ENCODE measurements at places on chromosomes 13 and 19.

DNA sequence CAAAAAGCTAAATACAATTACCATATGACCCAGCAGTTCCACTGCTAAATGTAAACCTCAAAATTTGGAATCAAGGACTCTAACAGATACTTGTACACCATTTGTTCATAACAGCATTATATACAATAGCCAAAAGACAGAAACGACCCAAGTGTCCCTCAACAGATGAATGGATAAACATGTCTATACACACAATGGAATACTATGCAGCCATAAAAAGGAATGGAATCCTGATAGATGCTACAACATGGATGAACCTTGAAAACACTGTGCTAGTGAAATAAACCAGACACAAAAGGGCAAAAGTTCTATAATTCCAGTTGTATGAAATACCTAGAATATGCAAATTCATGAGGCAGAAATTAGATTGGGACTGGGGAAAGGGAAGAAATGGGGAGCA, 12.2 kb downstream of the NEK3 start:
- no peaks in the 10 kb centered on the region for H3K27me3 ChIP-seq
- H3K4me1 ChIP-seq = no peaks in the 10 kb centered on the region
- H3K4me3 ChIP-seq = no peak overlapping the region
- peaks cover 10% of the 10 kb centered on the region for H3K36me3 ChIP-seq
- no peak overlapping the region for H3K27ac ChIP-seq
- no peak for DNase-seq

DNA sequence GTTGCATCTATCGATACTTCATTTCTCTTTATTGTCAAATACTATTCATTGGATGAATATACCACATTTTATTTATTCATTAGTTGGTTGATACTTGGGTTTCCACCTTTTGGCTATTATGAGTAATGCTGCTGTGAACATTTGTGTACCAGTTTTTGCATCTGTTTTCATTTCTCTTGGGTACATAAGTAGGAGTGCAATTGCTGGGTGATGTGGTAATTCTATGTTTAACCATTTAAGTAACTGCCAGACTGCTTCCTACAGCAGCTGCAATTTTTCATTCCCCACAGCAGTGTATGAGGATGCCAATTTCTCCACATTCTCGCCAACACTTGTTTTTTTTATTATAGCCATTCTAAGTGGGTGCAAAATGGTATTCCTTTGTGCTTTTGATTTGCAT, 2.6 kb downstream of the KCNJ14 start:
- no peak for DNase-seq
- H3K4me3 ChIP-seq = no peak overlapping the region
- no peaks in the 10 kb centered on the region for H3K27me3 ChIP-seq
- no peak overlapping the region for H3K27ac ChIP-seq
- peaks cover 7% of the 10 kb centered on the region for H3K4me1 ChIP-seq

- no peaks in the 10 kb centered on the region for H3K36me3 ChIP-seq
- H3K27ac ChIP-seq = no peak within 1 kb of the TSS
- H3K27me3 ChIP-seq = peaks cover 31% of the 10 kb centered on the region
- H3K4me3 ChIP-seq = no peak within 1 kb of the TSS
These were observed at the start of gene NALCN for GRCh38 chr13:101416181-101417042. Gene NALCN (minus strand): TSS chr13:101416508. CDS start chr13:101399126, 17,382 bp downstream.

GRCh38 chr19:40555978-40556689, 20.5 kb upstream of the SHKBP1 start:
- no peaks in the 10 kb centered on the region for H3K36me3 ChIP-seq
- no peak for DNase-seq
- peaks cover 38% of the 10 kb centered on the region for H3K27me3 ChIP-seq
- H3K4me1 ChIP-seq = no peaks in the 10 kb centered on the region
- no peak overlapping the region for H3K4me3 ChIP-seq

DNA sequence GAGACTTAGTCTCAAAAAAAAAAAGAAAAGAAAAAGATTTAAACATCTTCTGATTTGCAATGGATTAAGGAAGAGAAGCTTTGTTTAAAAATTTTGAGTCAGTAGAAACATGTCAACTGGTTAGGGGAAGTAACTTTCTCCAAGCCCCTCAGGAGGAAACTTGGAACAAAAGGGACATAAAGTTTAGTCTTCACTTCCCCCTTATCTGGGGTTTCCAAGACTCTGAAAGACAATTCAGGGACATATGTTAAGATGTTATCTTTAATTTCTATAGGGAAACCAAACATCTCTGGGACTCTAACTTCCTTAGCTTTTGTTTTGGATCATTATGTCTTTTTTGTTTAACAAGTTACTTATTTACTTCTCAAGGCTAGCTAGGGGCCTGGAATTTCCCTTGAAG, 20.1 kb upstream of the MRI1 start:
- no peaks in the 10 kb centered on the region for H3K27me3 ChIP-seq
- H3K4me1 ChIP-seq = peaks cover 18% of the 10 kb centered on the region
- H3K27ac ChIP-seq = no peak overlapping the region
- no peak overlapping the region for H3K4me3 ChIP-seq

- no peak overlapping the region for H3K27ac ChIP-seq
- H3K36me3 ChIP-seq = peaks cover 22% of the 10 kb centered on the region
- no peaks in the 10 kb centered on the region for H3K27me3 ChIP-seq
- no peak overlapping the region for H3K4me3 ChIP-seq
- DNase-seq = no peak
These were observed 86.7 kb downstream of the DNAJC3 start for GRCh38 chr13:95763601-95764000.

DNA sequence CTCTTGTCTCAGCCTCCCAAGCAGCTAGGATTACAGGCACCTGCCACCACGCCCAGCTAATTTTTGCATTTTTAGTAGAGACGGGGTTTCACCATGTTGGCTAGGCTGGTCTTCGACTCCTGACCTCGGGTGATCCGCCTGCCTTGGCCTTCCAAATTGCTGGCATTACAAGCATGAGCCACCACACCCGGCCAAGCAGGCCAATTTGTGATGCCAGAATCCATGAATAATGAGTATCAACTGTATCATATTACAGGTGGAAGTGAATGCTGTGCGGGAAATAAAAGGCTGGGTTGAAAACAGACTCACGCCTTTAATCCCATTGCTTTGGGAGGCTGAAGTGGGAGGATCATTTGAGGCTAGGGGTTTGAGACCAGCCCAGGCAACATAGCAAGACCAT, 3.6 kb upstream of the NFILZ start:
- no peak for DNase-seq
- no peak overlapping the region for H3K27ac ChIP-seq
- no peaks in the 10 kb centered on the region for H3K4me1 ChIP-seq
- no peaks in the 10 kb centered on the region for H3K36me3 ChIP-seq
- no peaks in the 10 kb centered on the region for H3K27me3 ChIP-seq

DNA sequence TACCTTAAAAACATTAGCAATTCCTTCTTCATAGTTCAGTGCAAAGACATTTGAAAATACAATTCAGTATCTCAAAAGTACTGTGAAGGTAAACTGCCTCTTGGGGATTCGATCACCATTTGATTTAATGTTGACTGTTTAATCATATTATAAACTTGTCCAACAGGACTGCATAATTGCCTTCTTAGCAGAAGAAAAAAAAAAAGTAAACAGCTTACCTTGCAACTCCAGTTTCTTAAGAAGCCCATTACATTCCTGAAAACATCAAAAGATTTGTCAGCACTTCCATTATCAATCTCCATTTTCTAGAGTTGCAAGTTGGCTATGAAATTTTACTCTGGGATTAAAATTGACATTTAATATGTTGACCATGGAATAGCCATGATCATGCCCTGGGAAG, 1154.6 kb downstream of the OLFM4 start:
- no peaks in the 10 kb centered on the region for H3K27me3 ChIP-seq
- DNase-seq = no peak
- no peaks in the 10 kb centered on the region for H3K4me1 ChIP-seq
- no peak overlapping the region for H3K27ac ChIP-seq
- H3K4me3 ChIP-seq = no peak overlapping the region

DNA sequence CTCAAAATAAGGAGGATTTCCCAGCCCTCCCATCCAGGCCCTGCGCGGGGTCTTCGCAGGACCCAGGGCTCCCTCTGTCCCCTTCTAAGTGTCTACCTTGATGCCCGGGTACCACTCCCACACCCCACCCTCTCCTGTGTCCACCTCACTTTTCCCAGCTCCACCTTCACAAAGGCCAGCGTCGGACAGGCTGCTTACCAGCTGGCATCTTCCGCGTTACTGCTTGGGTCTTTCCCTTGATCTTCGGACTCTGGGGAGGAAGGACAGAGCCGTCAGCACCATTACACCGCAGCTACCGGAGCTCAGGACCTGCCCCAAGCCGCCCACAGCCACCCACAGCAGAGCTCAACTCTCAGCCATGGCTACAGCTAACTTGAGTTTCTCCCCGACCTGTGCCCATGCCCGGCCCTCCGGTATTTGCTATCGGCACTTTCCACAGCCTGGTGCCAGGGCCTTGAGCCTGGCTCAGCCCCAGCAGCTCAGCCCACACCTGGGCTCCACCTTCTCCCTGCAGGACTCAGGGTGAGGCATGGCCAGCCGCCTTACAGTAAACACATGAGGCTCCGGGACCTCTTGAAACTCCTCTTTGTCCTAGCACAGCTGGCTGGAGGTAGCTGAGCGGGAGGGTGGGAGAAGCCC, 3.8 kb downstream of the C13orf46 start:
- H3K4me3 ChIP-seq = no peak overlapping the region
- H3K36me3 ChIP-seq = peaks cover 8% of the 10 kb centered on the region
- no peak for DNase-seq
- H3K27me3 ChIP-seq = no peaks in the 10 kb centered on the region
- no peak overlapping the region for H3K27ac ChIP-seq

DNA sequence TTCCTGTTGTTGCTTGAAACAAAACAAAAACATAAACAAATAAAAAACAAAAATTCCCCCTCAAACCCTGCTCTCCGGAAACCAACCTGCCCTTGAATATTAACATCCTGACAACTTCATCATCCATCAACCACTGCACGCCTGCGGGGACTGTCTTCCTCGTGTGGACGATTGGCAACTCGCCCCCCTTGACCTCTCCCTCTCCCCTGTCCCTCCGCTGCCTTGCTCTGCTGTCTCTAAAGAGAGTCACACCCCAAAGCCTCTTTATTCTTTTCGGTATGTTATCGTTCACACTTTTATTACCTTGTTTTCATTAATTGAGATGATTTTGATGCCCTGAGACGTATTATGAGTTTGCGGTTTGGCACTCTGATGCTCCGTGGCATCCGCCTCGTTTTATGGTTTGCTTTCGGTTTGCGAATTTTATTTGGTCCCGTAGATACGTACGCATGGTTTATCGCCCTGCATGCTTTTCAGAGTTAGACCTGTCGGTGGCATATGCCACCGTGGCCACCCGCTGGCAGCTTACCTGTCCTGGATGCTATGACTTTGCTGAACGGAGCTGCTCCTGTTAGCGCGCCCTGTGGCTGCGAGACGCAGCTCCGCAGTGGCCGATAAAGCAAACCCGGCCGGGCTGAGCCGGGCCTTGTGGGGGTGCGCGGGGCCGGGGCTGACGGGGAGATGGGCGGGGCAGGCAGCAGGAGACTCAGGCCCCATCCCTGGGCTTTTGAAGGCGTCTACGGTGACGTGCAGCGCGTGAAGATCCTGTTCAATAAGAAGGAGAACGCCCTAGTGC, 10.6 kb downstream of the PTBP1 start:
- H3K4me1 ChIP-seq = peaks cover 14% of the 10 kb centered on the region
- no peak overlapping the region for H3K4me3 ChIP-seq
- peaks cover 56% of the 10 kb centered on the region for H3K36me3 ChIP-seq
- no peak for DNase-seq
- no peak overlapping the region for H3K27ac ChIP-seq

- no peaks in the 10 kb centered on the region for H3K36me3 ChIP-seq
- DNase-seq = no peak
- no peaks in the 10 kb centered on the region for H3K27me3 ChIP-seq
- no peak overlapping the region for H3K27ac ChIP-seq
- no peaks in the 10 kb centered on the region for H3K4me1 ChIP-seq
- no peak overlapping the region for H3K4me3 ChIP-seq
These were observed 842.7 kb upstream of the SLC10A2 start for GRCh38 chr13:103908911-103909310.

DNA sequence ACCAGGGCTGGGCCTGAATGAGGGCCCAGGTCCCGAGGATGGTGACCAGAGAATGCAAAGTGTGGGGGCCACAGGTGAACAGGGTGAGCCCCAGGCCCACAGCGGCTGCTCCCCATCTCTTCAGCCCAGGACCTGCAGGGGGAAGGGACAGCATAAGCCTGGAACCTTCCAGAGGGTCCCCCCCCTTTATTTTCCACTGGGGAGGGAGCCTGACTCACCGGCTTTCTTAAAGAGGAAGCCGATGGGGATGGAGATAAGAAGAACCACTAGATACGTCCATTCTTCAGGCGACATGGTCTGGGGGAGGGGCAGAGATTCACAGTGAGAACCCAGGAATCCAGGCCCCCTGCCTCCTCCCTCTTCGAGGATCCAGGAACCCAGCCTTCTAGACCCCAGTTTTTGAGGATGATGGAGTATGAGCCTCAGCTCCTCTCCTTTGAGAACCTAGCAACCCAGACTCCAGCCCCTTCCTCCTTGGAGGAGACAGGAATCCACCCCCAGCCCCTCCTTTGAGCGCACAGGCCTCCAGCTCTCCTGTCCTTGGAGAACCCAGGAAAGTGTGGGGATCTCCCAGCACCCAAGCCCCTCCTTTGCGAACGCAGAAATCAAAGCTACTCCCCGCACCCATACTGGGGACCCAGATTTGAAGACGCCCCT, 1.0 kb downstream of the MBOAT7 start:
- peak overlapping the region; percentile 85 for H3K4me3 ChIP-seq
- peaks cover 30% of the 10 kb centered on the region for H3K4me1 ChIP-seq
- DNase-seq = peak; percentile 80
- peak overlapping the region; percentile 91 for H3K27ac ChIP-seq
- no peaks in the 10 kb centered on the region for H3K27me3 ChIP-seq
- peaks cover 27% of the 10 kb centered on the region for H3K36me3 ChIP-seq

DNA sequence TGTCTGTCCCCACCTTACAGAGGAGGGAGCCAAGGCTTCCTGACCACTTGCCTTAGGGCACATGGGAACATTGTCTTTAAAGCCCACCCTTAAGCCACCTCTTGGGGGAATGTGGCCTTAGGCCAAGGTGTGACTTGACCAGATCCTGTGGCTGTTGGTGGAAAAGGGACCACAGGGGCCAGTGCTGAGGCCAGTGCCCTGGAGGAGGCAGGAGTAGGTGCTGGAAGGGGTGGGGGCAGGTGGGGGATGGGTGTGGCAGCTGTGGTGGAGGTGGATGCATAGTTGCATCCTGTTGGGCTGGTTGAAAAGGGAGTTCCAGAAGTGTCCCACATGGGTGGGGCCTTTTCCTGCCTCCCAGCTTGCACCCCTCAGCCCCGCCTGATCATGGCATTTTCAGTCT, 44.8 kb downstream of the DNM2 start:
- H3K27me3 ChIP-seq = no peaks in the 10 kb centered on the region
- peaks cover 22% of the 10 kb centered on the region for H3K36me3 ChIP-seq
- peaks cover 68% of the 10 kb centered on the region for H3K4me1 ChIP-seq
- no peak overlapping the region for H3K4me3 ChIP-seq

GRCh38 chr13:59891053-59891452, 272.7 kb downstream of the DIAPH3 start:
- no peak overlapping the region for H3K27ac ChIP-seq
- no peaks in the 10 kb centered on the region for H3K27me3 ChIP-seq

GRCh38 chr13:19072543-19072942, 109.1 kb downstream of the TUBA3C start:
- DNase-seq = no peak
- H3K36me3 ChIP-seq = no peaks in the 10 kb centered on the region
- no peak overlapping the region for H3K27ac ChIP-seq
- H3K4me3 ChIP-seq = no peak overlapping the region
- no peaks in the 10 kb centered on the region for H3K4me1 ChIP-seq

All from activated CD4-positive, alpha-beta memory T cell treated with anti-CD3 and anti-CD28 coated beads for 36 hours (primary cell).